ENCODE measurements at places on chromosomes 1 and 21. TPM values are rescaled to one million over a fixed set of nuclear protein-coding genes. Genes with fewer than 3 reads are reported as not detected.

Gene TCEA3
- polyA plus RNA-seq = 49.3 TPM

Gene C8A
- polyA plus RNA-seq = not detected

DNA sequence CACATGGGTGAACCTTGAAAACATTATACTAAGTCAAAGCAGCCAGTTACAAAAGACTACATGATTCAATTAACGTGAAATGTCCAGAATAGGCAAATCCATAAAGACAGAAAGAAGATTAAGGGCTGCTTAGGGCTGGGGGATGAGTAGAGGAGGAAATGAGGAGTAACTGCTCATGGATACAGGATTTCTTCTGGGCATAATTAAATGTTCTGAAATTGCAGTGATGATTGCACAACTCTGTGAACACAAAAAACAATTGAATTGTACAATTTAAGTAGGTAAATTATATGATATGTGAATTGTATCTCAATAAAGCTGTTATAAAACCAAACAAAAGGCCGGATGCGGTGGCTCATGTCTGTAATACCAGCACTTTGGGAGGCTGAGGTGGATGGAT is 52.2 kb downstream of the RERE start:
- DNase-seq = no peak

DNA sequence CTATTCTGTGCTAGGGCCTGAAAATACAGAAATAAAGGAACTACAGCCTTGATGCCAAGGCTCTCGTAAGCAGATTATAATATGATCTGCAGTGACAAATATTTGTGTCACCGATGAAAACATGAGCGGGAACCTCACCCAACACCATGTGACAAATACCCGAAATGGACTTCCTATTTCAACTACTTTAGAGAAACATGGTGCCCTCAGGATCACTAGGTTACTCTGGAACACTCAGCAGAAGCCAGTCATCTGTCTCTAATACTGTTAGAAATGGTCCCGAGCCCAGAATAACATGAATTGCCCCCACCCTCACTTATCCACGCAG is 463 bp upstream of the VAMP3 start:
- DNase-seq = no peak

DNA sequence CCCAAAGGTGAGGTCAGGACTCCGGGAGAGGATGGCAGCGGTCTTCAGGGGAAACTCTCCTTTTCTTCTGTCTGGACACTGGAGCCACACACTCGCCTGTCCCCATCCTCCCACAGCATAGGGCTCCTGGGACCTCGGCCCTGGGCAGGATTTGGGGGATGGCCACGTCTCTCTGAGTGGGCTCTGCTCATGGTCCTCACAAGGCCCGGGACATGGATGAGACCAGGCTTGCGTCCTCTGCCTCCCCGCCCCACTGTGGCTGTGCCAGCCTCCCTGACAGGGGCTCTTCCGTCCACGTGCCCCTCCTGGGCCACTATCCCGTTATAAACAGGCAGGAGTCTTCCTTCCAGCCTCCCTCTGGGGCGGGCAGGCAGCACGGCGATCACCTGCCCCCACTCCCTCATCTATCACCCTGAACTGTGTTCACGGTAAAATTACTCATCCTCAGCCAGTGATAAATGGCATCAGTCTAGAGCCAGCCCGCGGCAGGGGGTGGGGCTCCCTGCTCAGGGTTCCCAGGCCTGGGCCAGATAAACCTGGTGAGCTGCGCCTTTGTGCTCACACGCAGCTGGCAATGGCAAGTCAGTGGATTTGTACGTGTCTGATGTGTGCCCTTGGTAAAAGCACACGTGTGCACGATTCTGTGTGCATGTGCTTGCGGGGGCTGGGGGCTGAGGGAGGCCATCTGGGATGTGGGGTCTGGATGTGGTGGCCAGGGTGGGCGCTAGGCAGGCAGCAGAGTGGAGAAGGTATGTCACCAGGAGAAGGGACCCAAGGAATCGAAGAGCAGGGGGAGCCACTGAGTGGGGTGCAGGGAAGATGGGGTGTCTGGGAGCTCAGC is 12.6 kb upstream of the SAMD11 start:
- peak; percentile 55 for DNase-seq

DNA sequence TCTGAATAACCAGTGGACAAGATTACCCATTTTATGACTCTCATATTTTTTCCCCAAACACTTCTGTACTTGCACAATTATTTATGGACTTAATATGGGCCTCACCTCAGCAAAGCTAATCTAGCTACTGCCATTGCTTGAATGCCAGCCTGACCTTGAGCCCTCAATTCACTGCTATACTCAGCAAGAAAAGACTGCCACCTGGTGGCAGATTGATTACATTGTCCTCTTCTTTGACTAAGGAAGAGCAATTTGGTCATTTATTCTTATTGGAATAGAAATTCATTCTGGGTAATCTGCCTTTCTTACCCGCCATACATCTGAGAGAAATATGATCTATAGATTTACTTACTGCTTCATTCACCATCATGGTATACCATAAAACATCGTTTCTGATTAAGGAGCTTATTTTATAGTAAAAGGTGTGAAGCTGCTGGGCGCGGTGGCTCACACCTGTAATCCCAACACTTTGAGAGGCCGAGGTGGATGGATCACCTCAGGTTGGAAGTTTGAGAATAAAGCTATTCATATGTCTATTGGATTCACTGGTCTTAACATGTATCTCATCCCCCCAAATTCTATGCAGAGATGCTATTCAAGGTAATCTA is 32.9 kb upstream of the DIPK1A start:
- DNase-seq = peak; percentile 87

GRCh38 chr1:201361652-201362504 is 15.6 kb downstream of the TNNT2 start:
- DNase-seq = no peak
